ENCODE measurements at places on chromosomes 3 and 15.

DNA sequence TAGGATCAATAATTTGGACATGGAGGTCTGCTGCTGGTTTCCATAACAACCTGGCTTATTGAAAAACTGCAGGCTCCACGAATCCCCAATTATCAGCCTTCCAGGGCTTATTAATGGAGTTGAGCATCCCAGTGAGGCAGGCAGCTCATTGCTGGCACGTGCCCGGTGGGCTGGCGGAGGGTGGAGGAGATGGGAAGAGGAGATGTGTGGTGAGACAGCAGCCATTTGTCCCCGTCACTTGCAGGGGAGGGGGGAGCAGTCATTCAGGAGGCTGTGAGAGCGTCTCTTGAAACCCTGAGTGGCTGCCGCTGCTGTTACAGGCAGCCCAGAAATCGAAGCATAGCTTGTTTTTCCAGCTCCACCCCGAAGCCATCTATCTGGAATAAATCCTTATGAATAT, 70.6 kb downstream of the GAP43 start:
- no peak for DNase-seq

DNA sequence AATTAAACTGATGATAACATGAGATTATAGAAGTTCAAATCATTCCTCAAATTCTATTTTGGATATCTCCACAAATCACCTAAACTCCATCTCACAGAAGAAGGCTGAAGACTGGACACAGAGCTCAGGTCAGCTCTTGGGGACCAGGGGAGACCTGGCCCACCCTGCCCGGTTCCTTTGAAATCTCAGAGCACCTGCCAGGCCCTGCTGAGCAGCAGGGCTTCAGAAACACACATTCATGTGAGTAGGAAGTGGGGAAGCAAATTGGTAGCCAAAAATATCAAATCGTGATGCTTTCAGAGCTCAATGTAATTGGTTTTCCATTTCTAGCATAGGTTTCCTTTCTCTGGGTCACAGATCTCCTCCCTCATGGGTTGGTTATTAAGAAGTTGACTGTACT, 76.2 kb downstream of the OCA2 start:
- no peak for DNase-seq

GRCh38 chr3:111919370-111920065, 59.3 kb upstream of the ABHD10 start:
- no peak for DNase-seq

- no peak for DNase-seq
These were observed 27.7 kb upstream of the LPP start for GRCh38 chr3:188126276-188126675.

- no peak for DNase-seq
These were observed 249.1 kb downstream of the OCA2 start for GRCh38 chr15:27850050-27850449.

DNA sequence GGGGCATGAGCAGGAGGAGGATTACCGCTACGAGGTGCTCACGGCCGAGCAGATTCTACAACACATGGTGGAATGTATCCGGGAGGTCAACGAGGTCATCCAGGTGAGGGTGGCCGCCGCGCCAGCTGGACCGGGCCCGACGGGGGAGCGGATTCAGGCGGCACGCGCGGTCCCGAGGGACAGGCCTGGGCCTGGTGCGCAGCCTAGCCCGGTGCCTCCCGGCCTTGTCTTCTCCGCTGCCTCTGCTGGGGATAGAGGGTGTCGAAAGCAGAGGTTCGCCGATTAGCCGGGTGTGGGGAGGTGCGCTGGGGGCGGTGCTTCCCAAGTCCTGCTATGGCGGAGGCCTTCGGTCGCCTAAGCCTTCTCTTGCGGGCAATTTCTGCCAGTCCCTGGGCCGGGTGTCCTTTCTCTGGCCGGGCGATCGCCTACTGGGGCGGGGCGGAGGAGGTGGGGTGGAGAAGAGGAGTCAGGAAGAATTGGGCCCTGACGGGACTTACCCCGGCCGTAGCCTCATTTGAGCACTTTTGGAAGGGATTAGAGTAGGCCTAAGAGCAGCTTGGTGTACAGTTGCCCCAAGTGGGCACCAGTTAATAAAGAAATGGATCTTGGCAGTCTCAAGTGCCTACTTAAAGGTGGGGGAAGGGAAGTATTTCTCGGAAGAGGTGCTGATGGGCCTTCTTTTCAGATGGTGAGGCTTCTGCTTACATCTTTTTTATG, 940 bp downstream of the ARIH1 start:
- no peak for DNase-seq

GRCh38 chr3:169550284-169550683, 113.2 kb downstream of the MECOM start:
- no peak for DNase-seq

GRCh38 chr3:78823434-78823833, 944.4 kb downstream of the ROBO1 start:
- DNase-seq = no peak

DNA sequence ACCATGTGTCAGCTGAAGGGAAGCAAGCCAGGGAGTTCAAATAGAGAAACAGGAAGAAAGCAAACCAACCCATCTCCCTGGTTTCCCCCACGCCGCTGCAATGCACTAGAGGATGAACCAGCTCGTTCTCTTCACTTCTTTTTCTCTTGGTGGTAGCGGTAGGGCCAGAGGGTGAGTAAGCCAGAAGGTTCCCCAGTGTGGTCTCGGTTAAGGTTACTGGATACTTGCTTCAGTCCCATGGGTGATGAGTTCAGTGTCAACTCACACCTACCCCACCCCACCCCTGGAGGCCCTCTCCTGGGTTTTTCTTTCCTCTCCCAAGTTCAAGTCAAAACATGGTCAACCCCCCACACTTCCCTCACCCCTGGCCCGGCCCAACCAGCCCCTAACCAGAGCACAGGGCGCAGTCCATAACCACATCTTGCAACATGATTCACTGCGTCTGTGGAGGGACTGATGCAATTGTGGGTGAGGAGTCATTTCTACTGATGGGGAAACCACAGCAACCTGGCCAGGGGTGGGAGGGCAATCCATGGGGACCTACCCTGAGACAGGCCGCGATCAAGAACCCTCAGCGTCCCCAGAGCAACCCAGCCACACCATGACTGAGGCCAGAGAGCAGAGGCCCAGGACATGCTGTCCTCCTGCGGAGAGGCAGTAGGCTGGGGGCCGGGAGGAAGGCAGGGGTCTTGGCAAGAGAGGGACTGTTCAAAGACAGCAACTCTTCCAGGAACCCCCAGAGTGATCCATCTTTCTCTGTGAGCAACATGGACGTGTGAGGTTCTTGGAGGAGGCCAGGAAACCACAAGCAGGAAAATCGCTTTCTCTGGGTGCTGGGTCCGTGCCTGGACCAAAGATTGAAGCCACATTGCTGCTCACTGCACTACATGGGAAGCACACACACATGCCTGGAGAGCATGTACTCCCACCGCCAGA, 276.6 kb downstream of the UACA start:
- no peak for DNase-seq

DNA sequence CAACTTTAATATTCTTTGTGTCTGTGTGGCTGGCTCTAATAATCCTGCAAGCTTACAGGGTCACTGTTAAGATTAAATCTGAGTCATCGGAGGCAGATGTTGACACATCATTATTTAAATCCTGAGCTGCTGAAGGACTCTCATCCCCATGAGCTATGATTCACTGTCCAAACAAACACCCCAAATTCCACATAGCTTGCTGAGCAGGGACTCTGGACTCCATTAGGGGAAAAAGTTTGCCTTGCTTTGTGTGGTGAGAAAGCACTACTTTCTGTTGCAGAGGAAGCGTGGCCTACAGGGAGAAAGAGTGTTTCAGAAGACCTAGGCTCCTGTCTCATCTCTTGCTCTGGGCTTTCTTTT, 213.7 kb downstream of the PDCD6IP start:
- DNase-seq = peak; percentile 91

DNA sequence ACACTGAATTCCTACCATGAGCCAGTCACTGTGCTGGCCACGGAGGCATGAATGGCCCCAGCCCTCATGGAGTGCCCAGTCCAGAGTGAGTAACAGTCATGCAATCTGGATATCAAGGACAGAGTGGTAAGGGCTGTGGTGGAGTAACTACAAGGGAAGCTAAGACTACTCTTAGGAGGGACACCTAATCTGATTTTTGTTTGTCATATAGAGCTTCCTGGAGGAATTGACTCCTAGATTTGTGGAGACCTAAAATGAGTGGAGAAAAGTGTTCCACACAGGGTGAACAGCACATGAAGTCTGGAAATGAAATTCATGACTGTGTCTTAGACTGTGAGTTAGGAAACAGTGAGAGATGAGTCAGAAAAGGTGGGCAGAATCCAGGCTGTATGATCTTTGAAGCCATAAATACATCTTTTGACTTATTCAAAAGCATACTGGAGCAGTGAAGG, 219.9 kb downstream of the NFKBIZ start:
- DNase-seq = no peak

- DNase-seq = no peak
These were observed 493.8 kb upstream of the NECTIN3 start for GRCh38 chr3:110577854-110578253.

- no peak for DNase-seq
These were observed 41.6 kb downstream of the ABCC5 start for GRCh38 chr3:183975981-183976662.

- no peak for DNase-seq
These were observed 99.0 kb downstream of the ANO10 start for GRCh38 chr3:43522727-43523362.

GRCh38 chr3:25151281-25151902, 276.7 kb upstream of the RARB start:
- no peak for DNase-seq

DNA sequence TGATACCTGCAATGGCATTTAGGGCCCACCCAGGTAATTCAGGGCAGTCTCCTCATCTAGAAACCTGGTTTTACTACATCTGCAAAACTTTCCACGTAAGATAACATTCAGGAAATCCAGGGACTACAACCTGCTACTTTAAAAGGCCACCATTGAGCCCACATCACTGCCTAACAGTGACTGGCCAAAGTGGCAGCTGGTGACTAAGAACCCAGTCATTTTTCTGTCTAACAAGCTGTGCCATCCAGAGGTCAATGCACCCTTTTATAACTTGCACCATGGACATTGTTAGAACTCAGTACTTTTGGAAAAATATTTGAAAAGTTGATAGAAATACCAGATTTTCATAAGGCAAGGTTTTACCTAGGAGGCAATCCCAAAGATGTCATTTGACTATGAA, 492.4 kb downstream of the OTOL1 start:
- DNase-seq = no peak

DNA sequence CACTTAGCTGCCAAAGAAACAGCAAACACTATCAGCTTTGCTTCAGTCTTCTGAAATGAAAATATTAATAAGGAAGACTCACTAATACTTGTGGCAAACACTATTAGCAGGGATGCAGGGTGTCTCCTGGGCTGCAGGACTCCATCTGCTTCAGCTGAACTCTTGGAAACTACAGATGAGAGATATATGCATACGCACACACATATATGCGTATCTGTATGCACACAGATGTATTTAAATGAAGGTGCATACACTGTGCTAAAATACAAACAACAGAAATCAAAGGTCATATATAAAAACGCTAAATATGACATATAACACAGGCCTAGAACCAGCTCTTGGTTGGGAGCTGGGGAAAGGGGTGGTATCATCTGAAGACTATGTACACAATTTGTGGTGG, 10.6 kb downstream of the PPM1M start:
- no peak for DNase-seq

- no peak for DNase-seq
These were observed 7.4 kb downstream of the SPRED1 start for GRCh38 chr15:38260077-38260476.

GRCh38 chr3:60316121-60316797, 935.0 kb downstream of the FHIT start:
- no peak for DNase-seq

All from smooth muscle cell of the brain vasculature (primary cell).